ENCODE measurements at places on chromosomes 12 and 14.
A peak's percentile ranks its signal among the peaks of the same experiment; 100 is the strongest.

DNA sequence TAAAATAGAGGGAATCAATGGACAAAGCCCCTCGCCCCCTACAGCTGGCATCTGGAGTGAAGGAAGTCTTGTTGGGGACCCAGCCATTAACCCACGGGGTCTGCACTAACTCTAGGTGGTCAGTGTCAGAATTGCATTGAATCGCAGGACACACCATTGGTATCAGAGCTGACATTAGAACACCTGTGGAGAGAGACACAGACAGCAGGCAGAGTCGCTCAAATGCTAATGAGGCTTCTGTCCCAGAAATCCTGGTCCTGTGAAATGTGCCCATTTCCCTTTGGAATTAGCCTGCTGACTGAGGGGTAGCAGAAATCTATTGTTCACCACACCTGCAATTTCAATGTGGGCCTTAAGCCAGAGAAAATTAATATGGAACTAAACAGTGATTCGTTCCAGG lies 33.0 kb downstream of the TMEM132D start:
- DNase-seq = no peak

- no peak for DNase-seq
Measured at GRCh38 chr14:38202444-38203191, 5.1 kb upstream of the SSTR1 start.

DNA sequence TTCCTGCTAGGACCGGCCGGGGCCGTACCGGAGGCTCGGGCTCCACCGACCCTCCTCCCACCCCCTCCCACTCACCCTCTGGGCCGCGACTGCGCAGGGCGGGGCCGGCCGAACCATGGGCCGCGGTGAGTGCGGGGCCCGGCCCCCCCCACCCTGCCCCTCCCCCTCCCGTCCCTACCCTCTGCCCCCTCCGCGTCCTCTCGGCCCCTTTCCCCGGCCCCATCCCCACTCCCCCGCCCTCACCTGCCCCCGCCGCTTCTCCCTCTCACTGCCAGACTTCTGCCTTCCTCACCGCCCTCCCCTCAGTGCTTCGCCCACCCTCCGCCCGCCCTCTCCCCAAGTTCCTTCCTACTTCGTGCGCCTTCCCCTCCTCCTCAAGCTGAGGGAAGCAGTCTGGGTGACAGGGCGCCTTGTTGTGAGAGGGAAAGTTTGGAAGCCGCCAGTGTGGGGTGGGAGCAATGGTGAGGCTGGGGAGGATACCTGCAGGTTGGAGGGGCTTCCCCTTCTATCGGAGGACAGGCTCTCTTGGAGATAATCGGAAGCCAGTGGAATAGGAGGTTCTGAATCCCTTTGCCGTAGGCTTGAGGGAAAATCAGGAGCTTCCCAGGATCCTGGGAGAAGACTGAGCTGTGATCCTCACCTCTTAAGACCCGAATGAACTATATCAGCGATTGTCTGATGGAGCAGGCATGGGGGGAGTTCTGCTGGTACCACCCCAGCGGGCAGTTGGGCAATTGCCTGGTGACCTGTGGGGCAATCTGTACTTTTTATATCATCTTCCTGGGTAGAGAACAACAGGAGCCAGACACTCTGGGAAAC lies 472 bp downstream of the MBD6 start:
- DNase-seq = no peak

DNA sequence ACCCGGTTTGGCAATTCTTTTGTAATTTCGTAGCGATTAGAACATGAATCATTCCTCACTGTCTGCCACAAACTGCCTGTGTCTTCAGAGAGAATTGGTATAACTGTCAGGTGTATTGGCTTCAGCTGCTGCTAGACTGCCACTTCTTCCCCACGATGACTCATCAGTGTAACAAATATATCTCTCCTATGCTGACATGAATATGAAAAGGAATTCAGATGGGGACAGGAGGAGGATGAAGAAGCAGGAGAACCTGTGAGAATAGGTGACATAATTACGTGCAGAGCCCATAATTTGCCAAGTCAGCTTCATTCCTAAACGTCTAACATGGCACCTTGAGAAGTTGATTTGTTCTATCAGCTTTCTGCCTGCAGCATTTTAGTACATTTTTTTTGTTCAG lies 64.9 kb downstream of the FRMD6 start:
- DNase-seq = peak; percentile 22

DNA sequence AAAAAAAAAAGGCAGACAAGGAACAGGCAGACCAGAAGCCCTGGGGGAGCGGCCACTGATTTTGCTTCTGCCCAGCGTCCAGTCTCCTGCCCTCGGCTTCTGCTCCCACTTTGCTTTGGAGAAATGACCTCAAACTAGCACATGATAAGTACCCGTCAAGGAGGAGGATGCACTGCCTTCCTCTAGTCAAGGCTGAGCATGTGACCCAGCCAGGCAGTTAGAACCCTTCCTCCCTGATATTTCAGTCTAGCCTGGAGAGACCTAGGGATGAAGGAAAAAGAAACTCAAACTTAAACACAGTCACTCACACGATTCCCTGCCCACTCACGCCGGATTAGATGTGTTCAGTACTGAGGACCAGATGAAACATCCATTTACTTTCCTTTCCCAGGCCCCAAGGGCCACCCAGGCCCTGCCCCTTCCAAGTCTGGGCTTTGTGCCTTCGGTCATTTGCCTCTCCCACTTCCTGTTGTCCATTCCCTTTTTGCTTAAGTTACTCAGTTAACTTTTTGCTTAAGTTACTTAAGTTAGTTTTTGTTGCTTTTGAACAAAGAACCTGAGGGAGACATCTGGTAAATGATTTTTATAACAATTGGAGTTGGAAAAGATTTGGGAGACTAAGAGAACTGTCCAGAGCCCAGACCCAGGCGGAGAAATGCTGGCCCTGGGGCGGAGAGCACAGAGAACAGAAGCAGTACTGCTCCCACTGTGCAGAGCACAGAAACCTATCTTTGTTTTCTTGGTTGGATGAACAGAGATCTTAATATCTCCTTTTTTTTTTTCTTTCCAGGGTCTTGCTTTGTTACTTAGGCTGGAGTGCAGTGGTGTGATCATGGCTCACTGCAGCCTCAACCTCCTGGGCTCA lies 23.0 kb upstream of the TTC7B start:
- peak; percentile 69 for DNase-seq

- no peak for DNase-seq
Measured at GRCh38 chr14:30808576-30808975, 65.8 kb upstream of the COCH start.

- no peak for DNase-seq
Measured at GRCh38 chr12:94623161-94623920, 27.0 kb downstream of the TMCC3 start.

DNA sequence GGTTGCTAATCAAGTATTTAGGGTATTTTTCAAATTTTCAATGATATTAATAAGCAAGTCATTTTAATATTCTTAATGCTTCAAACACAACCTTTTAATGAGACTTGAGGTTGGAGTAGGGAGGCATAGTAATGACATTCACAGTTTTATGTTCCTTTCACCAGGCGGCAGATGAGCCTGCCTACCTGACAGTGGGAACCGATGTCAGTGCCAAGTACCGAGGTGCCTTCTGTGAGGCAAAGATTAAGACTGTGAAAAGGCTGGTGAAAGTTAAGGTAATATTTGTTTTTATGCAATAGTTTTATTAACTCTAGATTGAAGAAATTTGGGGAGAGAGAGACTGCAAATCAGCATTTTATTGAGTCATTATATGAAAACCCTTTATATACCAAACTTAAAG lies 3.1 kb downstream of the ARID4A start:
- DNase-seq = no peak

- DNase-seq = peak; percentile 90
Measured at GRCh38 chr12:78062786-78063185, 232.1 kb downstream of the NAV3 start.

- no peak for DNase-seq
Measured at GRCh38 chr14:92507174-92507768, 6.3 kb upstream of the RIN3 start.

DNA sequence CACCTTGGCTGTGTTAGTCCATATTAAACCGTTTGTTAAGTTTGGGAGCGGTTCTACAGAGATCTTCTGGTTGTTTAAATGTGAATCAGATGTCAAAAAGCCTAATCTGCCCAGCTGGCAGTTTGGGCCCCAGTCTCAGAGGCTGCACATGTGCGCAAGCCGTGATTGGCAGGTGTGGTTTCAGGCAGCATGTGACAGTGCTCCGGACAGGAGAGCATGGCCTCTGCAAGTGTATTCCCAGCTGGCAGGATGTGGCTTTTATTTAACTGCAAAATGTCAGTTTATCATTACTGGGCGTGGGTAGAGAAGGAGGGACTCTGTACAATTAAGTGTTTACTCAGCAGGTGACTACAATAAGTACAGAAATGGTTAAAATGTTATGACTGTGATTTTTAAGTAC lies 77.5 kb downstream of the PELI2 start:
- DNase-seq = peak; percentile 61

- DNase-seq = no peak
Measured at GRCh38 chr12:71029302-71029701, 108.8 kb upstream of the PTPRR start.

GRCh38 chr14:71322655-71323250 lies 415.5 kb downstream of the PCNX1 start:
- DNase-seq = peak; percentile 45

DNA sequence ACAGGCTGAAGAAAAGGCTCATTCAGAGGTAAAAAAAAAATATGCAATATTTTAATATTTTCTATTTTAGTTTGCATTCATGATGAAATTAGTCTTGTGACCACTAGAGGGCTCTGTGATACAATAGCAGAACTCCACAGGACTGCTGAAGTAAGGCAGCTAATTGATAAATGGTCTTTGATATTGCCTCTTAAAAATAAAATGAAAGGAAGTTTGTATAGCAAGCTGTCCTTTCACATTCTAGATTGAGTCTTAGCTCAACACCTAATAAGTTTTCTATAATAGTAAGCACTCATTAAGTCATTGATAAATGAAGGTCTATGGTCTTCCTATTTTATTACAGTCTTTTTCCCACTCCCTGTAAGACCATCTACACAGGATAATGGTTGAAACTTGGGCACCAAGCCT lies 315.7 kb downstream of the NAV3 start:
- DNase-seq = peak; percentile 57

DNA sequence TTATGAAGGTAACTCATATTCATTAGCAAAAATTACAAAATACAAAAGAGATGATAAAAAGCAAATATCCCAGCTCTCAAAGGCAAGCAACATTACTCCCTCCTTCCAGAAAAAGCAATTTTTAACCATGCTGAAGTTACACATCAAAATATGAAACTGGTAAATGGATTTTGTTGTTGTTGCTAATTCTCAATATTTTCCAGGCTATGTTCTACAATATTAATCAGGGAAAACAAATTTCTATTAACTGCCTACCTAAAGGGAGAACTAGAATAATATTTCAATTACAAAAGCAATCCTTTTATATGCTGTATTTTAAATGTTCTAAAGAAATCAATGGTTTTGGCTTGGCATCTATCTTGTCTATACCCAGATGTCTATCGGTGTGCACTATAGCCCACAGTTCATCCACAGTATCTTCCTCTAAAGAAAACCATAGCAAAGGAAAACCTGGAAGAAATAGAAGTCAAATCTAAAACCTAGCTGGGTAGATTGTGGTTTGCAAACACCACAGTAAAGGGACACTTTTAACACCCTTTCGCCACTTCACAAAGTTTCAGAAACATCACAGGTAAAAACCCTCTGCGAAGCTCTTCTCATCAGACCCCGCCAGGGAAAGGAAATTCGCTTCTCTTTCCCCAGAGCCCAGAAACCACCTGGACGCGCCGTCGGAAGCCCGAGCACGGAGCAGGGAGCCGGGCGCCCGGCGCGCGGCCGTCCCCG lies 32.0 kb downstream of the TC2N start:
- no peak for DNase-seq

- DNase-seq = no peak
Measured at GRCh38 chr14:74754157-74754556, 9.0 kb upstream of the YLPM1 start.
